ENCODE measurements at places on chromosomes 6 and 20.

DNA sequence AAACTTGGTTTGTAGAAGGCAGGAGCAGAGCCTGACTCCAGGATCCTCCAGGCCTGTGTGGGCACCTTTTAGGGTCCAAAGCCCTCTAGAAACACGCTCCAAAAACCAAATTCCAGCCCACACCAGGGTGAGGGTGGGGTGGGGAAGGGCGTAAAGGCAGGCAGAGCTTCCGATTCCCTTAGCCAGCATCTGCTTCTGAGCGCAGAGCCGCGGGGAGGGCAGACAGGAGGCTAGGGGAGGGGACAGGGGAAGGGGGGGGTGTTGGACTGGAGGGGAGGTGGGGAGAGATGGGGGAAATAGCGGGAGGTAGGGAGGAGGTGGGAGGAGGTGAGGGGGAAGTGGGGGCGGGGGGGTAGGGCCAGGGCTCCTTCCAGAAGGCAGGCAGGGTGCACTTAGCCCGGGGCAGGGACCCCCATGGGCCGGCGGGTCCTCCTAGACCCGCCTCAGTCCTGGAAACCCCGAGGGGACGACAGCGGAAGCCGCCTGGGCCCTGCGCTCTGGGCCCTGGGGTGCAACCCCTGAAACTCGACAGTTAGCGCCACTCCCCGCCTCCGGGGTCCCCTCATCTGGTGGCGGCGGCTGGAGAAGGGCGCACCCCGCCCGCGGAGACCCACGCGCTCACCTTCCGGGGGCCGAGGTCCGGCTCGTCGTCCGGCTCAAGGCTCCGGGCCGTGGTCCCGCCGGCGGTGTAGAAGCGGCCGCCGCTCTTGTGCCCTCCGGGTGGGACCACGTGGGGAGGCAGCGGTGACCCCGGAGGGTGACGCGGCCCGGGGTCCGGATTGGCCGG, 22.0 kb upstream of the FRMD1 start:
- DNase-seq: no peak

- no peak for DNase-seq
These were observed 164.5 kb downstream of the ERMARD start for GRCh38 chr6:169915769-169916550.

GRCh38 chr20:17417225-17417624, 114.0 kb downstream of the BFSP1 start:
- DNase-seq: no peak

GRCh38 chr6:121695329-121695728, 259.9 kb downstream of the GJA1 start:
- DNase-seq: peak; percentile 47

DNA sequence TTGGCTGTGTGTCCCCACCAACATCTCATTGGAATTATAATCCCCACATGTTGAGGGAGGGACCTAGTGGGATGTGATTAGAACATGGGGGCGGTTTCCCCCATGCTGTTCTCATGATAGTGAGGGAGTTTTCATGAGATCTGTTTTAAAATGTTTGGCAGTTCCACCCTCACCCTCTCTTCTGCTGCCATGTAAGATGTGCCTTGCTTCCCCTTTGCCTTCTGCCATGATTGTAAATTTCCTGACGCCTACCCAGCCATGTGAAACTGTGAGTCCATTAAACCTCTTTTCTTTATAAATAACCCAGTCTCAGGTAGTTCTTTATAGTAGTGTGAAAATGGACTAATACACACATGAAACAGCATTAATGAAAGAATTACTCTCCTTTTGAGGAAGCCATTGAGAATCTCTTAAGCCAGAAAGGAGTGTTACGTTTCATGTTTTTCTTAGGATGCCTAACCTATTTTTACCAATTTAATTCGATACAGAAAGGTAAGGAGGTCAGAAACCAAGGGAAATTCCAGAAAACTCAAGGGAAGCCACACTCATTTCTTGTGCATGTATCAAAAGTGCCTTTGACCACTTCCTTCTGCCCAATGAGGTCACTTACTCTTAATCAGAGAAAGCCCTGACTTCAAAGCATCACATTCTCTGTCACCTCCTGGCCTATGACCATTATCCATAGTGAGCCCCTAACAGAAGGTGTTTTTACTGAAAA, 24.7 kb upstream of the HINT3 start:
- no peak for DNase-seq

- peak; percentile 83 for DNase-seq
These were observed 2.3 kb upstream of the RAMACL start for GRCh38 chr6:166588691-166589336.

- no peak for DNase-seq
These were observed 9.8 kb downstream of the ZBP1 start for GRCh38 chr20:57610261-57610952.

GRCh38 chr6:143449714-143450452, 612 bp downstream of the ADAT2 start:
- peak; percentile 34 for DNase-seq

DNA sequence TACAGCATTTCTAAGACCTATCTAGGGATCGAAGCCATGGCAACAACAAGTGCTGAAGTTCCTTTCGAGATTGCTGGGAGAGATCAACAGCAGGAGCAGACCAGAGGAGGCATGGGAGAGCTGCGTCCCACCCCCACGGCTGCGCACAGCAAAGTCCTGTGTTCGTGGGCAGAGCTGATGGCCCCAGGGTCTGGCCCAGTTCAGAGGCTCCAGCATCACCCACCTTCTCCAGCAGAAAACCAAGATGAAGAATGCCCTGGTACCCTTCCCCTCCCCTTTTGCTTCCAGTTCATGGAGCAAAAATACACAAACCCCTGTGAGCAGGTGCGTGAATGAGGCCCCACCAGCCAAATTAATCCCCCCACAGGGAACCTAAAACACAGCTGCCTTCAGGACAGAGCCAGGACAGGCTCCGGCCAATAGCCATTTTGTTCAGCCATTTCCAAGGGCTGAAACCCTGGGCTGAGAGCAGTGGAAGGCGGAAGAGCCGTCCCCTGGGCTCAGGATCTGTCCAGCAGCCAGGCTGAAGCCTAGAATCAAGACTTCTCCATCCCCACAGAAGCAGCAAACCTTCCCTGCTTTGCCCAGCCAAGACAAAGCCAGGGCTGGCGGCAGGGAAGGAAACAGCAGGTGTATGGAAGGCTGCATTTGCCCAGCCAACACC, 102.8 kb downstream of the PREX1 start:
- no peak for DNase-seq

DNA sequence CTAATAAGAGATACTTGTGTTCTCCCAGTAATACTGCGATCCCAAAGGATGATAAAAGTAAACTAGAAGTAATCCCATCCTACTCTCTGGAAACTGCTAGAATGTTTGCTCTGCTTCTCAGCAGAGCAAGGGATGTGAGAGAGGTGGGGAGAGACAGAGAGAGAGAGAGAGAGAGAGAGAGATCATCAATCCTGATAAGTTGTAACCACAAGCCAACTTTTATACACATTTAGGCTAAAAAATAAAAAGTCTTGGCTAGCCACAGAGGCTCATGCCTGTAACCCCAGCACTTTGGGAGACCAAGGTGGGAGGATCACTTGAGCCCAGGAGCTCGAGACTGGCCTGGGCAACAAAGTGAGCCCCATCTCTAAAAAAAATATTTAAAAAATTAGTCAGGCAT, 16.0 kb upstream of the TRIM38 start:
- no peak for DNase-seq

DNA sequence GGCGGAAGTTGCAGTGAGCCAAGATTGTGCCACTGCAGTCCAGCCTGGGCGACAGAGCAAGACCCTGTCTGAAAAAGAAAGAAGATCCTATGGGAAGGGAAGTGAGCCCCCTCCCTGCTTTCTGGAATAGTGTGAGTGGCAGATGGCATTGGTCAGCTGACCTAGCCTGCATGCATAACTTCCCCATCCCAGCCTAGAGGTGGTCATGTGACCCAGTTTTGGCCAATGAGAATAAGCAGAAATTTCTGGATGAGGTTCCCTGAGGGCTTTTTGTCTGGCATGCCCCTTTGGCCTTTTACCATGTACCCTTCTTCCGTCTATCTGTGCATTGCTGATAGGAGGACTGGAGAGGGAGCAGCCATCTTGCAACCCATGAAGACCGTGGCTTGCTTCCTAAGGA, 269.3 kb downstream of the NRN1 start:
- DNase-seq: no peak

- no peak for DNase-seq
These were observed 33.3 kb upstream of the EZR start for GRCh38 chr6:158852312-158853071.

- DNase-seq: no peak
These were observed 45.2 kb upstream of the BCLAF1 start for GRCh38 chr6:136334853-136335252.

DNA sequence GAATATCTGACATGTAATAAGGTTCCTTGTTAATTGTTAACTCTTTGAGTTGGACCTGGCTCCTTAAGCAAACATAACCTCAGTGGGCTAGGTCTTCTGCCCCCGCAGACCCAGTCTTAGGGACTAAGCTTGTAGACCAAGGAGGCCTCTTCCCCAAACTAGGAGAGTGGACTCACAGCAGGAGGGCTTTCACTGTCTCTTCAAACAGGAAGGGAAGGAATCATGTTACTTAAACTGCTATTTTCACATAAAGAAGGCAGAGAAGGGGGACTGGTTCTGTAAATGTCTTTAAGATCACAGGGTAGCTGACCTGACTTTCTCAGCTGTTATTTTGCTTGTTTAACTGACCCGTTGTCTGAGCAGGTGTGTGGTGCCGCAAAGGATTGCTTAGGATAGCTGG, 34.9 kb upstream of the PRDM1 start:
- DNase-seq: peak; percentile 23

DNA sequence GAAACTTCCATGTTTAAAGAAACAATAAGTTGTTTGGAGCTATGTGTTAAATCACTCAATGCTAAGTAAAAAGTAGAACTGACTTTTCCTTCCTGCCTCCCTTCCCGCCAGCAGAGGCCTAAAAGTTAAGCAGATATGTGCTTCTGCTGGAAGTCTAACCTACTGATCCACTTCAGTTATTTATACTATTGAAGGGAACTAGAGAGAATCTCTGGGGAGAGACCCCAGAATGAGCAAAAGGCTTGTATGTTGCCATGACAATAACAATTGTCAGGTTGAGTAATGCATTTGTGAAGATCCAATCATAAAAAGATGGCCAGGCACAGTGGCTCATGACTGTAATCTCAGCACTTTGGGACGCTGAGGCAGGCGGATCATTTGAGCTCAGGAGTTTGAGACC, 24.7 kb downstream of the MGME1 start:
- no peak for DNase-seq

DNA sequence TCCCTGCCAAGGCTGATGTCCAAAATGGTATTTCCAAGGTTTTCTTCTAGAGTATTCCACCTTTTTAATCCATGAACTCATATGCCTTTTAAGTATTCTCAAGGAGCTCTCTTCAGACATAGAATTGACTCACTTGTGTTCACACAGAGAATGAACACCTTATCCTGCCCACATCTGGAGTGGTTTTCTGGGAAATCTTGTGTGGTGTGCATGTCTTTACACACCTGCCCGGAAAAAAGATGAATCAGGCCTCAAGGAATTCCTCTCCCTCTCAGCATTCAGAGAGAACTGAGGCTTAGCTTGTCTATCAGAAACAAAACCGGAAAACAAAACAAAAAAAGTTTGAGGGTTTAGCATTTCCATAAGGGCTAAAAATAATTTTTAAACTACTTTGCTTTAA, 148.8 kb downstream of the TFAP2A start:
- no peak for DNase-seq
